Central memory CD8-positive, alpha-beta T cell (primary cell): ENCODE measurements at places on chromosomes 7 and 10.

DNA sequence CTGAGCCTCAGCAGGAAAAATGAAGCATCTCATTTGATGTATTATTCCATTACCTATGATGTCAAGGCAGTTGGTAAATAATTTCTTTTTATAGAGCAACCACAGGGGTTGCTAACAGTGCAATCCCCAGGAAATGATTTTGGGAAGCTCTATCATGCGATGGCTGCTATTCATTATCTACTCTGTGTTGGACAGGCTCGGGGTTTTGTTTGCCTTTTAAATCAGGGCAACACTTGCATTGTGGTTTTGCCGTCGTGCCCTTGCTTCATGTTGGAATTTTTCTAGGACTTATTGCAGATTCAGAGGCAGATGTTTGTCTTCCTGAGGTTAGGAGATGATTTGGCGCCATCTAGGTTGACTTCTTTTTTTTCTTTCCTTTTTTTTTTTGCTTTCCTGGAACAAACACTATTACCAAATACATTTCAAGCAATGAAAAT lies 128.4 kb downstream of the BICC1 start:
- no peak for DNase-seq

GRCh38 chr7:92720604-92721350 lies 115.6 kb downstream of the CDK6 start:
- no peak for DNase-seq

DNA sequence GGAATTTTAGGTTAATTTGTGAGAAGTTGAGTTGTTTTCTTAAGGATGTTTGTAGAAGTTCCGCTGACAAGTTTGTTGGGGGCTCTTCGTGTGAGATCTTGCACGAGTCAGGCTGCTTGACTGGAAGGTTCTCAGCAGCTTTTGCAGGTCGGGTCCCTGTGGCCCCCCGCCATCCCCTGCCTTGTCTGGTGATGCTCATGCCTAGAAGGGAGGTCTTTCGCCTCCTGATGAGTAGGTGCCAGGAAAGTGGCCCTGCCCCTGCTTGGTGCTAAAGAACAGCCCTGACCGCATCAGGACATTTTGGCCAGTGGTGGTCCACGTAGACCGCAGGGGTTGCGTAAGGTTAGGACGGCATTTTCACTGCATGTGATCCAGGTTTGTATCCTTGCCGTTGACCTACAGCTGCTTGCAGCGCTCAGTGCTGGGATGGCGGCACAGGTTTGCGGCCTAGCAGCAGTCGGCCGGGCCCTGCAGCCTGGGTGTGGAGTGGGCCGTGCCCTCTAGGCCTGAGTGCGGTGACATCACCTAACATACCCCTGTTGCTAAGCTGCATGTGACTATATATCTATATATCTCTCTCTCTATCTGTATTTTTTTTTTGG lies 62.4 kb downstream of the DNAJB6 start:
- DNase-seq: no peak

DNA sequence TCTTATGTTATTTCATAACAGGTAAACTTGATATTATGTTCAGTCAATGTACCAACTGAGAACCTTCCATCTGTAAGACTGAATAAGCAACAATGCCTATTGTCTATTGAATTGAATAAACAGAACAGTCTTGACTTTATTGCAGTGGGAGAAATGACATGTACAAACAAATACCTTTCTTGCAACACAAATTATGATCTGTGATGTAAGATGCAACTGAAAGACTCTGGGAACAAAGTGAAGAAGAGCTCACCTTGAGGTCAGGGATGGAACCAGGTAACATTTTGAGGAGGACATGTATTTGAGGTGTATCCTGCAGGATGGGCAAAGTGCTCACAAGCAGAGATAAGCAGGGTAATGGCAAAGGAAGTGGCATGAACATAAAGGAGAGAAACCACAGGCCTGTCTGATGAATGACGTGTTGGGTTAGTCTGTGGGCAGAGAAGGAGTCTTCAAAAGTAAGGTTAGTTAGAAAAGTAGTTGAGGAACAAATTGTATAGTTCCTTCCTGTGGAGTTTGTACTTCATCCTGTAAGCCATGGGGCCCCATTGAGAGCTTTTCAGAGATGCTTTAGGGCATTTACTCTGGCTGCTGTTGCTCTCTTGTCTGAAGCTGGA lies 9.5 kb downstream of the PNLIPRP3 start:
- DNase-seq: no peak

DNA sequence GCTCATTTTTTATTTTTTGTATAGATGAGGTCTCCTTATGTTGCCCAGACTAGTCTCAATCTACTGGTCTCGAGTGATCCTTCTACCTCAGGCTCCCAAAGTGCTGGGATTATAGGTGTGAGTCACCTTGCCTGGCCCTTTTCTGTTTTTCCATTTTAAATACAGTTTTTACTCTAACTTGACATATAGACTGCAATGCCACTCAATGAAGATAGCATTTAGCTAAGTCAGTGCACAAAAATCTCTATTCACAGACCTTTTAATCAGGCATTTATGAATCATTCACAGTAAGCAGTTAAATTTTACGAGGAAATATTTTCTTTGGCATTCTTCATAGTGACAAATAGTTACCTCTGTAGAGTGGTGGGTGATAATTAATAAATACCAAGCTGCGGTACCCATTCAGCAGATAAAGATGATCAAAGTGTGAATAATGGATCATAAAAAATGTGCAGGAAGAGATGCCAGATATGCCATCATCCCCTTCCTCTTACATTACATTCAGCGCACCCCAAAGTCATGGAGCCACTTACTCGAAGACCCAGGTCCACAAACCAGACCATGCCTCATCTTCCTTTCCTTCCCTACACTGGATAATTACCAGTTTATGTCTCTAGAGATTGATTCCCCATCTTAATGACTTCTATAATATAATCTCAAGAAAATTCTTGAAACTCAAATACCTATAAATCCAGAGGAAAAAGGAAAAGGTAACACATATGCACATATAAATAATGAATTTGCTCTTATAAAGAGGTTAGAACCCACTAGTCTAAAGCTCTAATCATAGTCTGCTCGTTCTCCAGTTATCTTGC lies 56.0 kb downstream of the UBE2H start:
- no peak for DNase-seq

DNA sequence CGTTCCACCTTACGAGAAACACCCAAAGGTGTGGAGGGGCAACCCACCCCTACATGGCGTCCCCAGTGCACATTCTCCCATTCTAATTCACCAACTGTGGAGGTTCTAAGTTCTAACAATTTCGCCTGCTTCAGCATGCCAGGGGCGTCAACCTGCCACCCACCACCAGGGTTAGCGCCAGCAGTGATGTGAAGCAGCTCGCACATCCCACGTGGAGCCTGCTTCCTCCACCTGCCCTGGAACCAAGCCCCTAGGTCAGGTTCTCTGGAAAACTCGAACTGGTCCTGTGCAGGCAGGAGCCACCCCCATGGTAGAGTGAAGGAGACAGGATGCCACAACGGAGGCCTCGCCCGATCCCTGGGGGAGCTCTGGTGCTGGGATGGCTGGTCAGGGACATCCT lies 33.3 kb upstream of the FXYD4 start:
- no peak for DNase-seq

DNA sequence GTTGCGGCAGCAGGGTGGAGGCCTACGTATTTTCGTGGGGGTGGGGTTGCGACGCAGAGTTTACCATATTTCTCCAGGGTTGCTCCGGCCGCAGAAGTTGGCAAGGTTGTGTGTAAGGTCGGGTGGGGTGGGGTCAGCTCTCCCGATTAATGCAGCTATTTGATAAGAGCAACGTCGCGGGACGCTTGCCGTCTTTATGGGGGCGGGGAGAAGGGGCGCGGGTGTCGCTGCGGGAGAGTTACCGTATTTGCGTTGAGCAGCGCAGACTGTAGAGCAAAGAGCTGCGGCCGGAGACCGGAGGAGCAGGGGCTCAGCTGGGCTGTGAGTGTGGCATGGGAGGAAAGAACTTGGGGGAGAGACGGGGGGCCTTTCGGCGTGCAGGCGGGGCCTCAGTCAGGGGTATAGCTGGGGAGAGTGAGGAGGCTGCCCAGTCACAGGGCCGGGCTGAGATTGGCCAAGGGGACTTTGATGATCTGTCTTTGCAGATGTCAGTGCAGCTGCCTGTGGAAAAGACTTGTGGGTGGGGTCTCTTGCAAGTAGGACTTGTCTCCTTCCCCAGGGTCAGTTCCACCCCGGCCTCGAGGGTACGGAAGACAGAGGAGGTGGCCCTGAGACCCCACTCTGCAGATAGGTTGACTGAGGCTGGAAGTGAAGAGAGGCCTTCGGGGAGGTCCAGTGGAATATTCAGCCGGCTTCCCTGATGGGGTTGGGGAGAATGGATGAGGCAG lies 26.6 kb downstream of the ZNF775 start:
- peak; percentile 25 for DNase-seq

- DNase-seq: no peak
Measured at GRCh38 chr10:66852811-66853210, 73.0 kb upstream of the LRRTM3 start.

DNA sequence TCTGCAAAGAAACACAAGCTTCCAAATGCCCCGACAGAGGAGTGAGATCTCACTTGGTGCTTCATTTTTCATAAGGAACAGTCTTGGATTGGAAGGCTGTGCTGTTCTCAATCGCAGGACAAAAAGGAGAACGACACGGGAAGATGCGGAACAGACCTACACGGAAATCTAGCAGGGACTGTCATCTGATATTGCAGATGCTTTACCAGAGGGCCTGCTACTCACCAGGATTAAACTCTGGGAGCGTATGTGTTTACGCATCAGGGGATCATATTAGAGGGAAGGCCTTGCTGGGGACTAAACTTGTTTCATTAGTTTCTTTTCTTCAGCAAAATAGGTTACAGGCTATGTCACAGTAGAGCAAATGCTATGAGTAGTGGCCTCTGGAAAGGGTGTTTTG lies 82.8 kb upstream of the EEPD1 start:
- no peak for DNase-seq

- DNase-seq: no peak
Measured at GRCh38 chr7:123352973-123353372, 153.2 kb upstream of the SLC13A1 start.

DNA sequence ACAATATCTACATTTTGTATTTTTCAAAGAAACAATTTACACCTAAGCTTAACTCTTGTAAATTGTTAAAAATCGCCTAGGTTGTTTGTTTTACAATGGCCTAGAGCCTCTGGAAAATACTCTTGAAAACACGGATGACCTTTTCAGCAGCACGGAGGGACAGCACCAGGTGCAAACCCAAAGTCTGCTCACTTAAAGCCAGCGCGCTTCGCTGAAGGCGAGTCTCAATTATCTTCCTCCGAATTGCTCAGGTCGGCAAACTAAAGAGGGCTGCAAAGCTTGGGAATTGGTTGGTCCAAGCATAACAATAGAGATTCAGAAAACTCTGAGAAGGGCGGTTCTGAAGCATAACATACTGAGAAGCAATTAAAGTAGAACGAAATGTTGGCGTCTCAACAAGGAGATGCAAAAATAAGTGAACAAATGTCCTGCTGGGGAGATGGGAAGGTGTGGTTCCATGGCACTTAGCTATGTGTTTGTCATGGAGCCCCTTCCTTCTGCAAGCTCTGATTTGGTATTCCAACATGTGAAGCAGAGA lies 139.9 kb upstream of the PITRM1 start:
- DNase-seq: no peak

GRCh38 chr10:88901984-88902789 lies 22.1 kb downstream of the STAMBPL1 start:
- DNase-seq: no peak

- DNase-seq: no peak
Measured at GRCh38 chr7:2981103-2981480, 62.6 kb downstream of the CARD11 start.

GRCh38 chr10:118633786-118634185 lies 38.3 kb upstream of the PRLHR start:
- no peak for DNase-seq

DNA sequence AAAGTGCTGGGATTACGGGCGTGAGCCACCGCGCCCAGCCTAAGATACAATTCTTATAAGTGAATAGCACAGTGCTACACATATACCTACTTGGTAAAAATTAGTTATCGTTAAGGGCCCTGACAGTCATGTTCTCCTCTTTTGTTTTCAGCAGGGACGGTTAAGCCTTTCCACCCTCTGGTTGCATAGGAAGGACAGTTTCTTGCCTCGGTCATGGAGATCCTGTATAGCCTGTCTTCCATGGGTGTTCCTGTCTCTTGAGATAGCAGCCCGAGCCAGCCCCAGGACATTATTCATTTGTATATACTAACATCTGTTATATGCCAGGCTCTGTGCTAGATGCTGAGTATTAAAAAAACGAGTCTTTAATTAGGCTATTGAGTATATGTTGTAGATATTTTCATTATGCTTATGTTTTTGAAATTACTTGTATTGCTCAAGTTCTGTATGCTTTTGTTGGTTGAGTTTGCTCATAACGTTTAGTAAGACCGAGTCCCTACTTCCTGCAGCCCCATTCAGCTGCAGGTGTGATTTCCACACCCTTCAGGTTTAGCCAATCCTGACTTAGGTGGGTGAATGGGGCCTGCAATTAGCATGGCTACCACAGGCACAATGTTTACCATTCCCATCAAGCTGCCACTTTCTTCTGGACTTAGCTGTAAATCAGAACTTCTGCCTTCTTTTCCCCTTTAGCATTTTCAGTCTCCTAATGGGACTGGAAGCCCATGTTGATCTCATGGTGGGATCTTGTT lies 24.8 kb downstream of the CCSER2 start:
- DNase-seq: no peak

DNA sequence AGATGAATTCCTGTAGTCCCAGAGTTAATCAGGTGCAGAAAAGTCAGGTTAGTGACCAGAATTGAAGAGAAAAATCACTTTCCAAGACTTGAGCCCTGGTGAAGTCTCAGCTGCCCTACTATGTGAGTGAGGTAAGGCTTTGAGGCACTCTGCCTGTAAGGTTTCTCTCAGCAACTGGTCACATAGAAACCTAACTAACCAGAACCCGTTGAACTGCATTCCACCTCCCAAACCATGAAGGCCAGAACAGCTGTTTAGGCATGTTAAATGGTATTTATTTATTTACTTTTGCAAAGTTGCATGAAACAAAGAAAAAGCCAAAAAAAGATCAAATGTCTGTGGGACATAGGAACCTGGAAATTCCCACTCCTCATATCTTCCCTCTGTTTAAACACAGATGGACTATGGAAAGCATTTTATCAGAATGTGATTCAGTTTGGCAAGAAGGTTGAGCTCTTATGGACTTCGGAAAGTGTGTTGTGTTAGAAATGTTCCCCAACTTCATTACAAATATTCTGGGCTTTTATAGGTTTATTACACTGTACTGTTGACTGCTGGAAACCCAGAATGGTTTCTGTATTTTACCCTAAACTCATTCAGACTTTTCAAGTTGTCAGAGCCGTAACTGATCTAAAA lies 12.8 kb upstream of the GPR85 start:
- DNase-seq: no peak

- no peak for DNase-seq
Measured at GRCh38 chr10:120415709-120416330, 41.2 kb upstream of the PLPP4 start.

- no peak for DNase-seq
Measured at GRCh38 chr7:79300573-79300972, 152.9 kb downstream of the MAGI2 start.

DNA sequence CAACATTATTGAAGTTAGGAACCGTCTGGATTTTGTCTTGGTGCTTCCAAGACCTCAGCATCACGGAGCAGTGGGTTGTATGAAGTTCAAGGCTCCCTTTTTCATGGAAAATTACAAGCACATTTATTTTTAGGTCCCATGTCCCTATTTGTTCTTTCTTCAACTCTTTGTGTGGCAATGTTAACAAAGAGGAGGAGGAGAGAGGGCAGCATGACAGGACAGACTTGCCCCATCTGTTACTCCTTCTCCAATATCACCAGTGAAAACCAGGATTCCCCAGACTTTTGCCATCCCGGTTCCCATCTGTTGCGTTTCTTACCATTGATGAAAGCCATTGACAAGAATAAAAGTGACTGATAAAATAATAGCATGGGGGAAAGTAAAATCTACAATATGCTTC lies 28.6 kb downstream of the EEPD1 start:
- no peak for DNase-seq

GRCh38 chr10:126561294-126561920 lies 109.1 kb downstream of the C10orf90 start:
- DNase-seq: no peak
